Osteocyte (in vitro differentiated cells): ENCODE measurements at places on chromosomes 12 and 14. TPM values are rescaled to one million over a fixed set of nuclear protein-coding genes. Genes with fewer than 3 reads are reported as not detected.

DNA sequence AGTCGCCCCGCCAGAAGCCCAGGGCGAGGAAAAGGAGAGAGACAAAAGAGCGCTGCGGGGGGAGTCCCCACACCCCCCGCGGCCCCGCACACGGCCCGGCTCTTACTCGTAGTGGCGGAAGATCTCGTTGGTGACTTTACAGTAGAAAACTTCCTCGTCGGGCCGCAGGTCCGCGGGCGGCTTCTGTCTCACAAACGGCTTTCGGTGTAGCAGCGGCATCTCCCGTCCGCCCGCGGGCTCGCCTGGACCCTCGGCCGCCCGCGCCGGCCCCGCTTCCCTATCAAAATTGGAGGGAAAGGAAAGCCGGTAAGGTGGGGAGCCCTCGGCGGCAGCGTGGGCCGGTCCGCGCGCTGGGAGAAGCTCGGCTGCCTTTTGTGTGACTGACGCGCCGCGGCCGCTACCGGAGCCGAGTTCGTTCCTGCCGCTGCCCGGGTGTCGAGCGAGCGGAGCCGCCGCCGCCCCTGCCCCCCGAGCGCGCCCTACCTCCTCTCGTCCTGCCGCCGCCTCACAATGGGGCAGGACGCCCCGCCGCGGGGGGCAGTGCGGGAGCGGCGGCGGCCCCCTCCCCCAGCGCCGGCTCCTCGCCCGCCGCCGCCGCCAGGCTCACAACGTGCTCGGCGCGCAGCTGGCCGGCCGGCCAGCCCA is 652 bp downstream of the BAZ1A start:
- no peaks in the 10 kb centered on the region for H3K27me3 ChIP-seq
- no peaks in the 10 kb centered on the region for H3K36me3 ChIP-seq
- peak overlapping the region; percentile 76 for H3K27ac ChIP-seq
- H3K4me1 ChIP-seq = peaks cover 38% of the 10 kb centered on the region
- peak overlapping the region; percentile 94 for H3K4me3 ChIP-seq
- peak; percentile 85 for DNase-seq

- DNase-seq = no peak
- H3K27me3 ChIP-seq = no peaks in the 10 kb centered on the region
- peak overlapping the region; percentile 62 for H3K27ac ChIP-seq
- peaks cover 52% of the 10 kb centered on the region for H3K4me1 ChIP-seq
- no peaks in the 10 kb centered on the region for H3K36me3 ChIP-seq
These were observed 474.6 kb downstream of the ETNK1 start for GRCh38 chr12:23099604-23100003.

DNA sequence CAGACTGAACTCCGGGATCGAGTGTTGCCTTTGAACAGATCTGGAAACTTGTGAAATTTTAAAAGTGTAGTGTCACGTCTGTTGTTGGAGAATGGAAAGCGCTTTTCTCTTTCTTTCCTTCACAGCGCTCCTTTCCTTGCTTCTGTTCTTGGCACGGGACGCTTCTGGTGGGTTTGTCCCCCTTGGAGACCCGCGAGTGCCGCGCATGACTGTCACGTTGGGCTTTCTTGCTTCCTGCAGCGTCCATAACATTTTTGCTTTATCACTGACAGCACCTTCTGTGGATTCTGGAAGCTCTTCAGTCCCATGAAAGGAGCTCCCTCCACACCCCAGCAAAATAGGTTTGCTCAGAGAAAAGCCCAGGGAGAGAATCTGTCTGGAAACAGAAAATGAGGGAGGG is 193.0 kb upstream of the TMEM132C start:
- no peaks in the 10 kb centered on the region for H3K27me3 ChIP-seq
- H3K4me1 ChIP-seq = peaks cover 5% of the 10 kb centered on the region
- no peaks in the 10 kb centered on the region for H3K36me3 ChIP-seq

DNA sequence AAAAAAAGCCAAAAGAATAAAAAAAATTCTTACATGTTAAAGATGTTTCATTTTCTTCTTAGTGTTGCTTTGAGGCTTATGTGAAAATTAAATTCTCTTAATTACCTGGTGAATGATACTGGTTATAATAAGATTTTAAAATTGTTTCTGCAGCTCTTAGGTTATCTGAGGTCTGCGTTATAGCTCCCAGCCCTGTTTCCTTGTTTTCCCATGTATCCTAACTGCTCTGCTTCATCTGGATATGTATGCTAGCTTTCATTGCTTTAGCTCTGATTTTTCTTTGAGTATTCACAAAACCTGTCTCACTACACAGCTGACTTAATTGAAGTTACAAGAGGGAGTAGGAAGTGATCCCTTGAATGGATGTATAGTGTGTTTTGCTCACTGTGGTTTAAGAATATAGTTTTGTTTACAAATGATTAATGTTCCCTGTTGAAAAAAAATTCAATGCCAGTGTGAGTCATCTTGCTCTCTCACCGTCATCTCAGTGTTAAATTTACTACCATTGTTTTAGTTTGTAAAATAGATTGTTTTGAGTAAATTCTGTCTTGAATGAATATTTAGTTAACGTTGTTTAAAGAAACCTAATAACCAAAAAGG is 26.8 kb downstream of the CPSF6 start:
- peaks cover 6% of the 10 kb centered on the region for H3K4me1 ChIP-seq
- peaks cover 45% of the 10 kb centered on the region for H3K36me3 ChIP-seq
- no peaks in the 10 kb centered on the region for H3K27me3 ChIP-seq
- H3K27ac ChIP-seq = peak overlapping the region; percentile 12
- H3K4me3 ChIP-seq = no peak overlapping the region

GRCh38 chr14:52272375-52272774 is 4.9 kb downstream of the PTGDR start:
- H3K27ac ChIP-seq = no peak overlapping the region
- no peaks in the 10 kb centered on the region for H3K36me3 ChIP-seq
- no peak for DNase-seq
- H3K4me3 ChIP-seq = no peak overlapping the region
- H3K27me3 ChIP-seq = peaks cover 80% of the 10 kb centered on the region
- H3K4me1 ChIP-seq = peaks cover 16% of the 10 kb centered on the region

DNA sequence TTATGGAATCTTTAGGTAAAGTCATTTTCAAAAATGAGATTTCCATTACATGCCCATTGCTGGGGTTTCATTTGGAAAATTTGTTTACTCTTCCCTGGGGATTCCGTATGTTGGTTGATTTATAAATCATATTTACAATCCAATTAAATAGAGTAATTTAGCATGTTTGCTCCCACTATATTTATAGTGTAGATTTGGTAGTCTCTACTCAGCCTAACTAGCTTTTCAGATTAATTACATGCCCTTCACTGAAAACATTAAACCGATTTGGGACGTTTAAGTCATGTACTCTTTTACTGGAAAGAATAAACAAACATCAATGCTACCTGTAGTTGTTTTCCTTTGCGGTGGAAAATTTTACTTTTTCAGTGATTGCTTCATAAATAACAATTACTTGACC is 10.4 kb downstream of the PAX9 start:
- H3K27me3 ChIP-seq = peaks cover 67% of the 10 kb centered on the region
- no peak for DNase-seq
- peaks cover 6% of the 10 kb centered on the region for H3K4me1 ChIP-seq
- no peaks in the 10 kb centered on the region for H3K36me3 ChIP-seq
- H3K4me3 ChIP-seq = no peak overlapping the region
- no peak overlapping the region for H3K27ac ChIP-seq

SYNDIG1L gene
- 0.26 TPM in 1 of 2 replicates, not detected in the other for total RNA-seq

PMCH gene
- not detected in 2 replicates for total RNA-seq

STXBP6 gene
- total RNA-seq = 6.4 and 7.0 TPM in 2 replicates
